ENCODE measurements at places on chromosomes 3 and 15.

- no peak for DNase-seq
Measured at GRCh38 chr3:24310887-24311286, 183.8 kb downstream of the THRB start.

DNA sequence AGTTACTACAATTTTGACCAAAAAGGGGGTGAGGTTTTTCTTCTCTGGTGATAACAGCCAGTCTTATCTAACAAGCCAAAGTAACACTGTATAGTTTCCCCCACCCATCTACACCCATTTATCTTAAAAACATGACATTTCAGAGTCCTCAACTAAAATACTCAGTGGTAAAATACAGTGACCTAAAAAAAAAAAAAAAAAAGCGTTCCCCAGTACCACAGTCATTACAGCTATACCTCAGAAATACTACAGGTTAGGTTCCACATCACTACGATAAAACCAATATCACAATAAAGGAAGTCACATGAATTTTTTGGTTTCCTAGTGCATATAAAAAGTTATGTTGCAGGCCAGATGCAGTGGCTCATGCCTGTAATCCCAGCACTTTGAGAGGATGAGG lies 13.8 kb downstream of the DENND4A start:
- DNase-seq: no peak

GRCh38 chr15:65384895-65385869 lies 7.4 kb upstream of the IGDCC3 start:
- peak; percentile 81 for DNase-seq

- DNase-seq: peak; percentile 42
Measured at GRCh38 chr15:63833021-63833696, 589 bp downstream of the HERC1 start.

GRCh38 chr3:158961911-158962310 lies 160.1 kb downstream of the MFSD1 start:
- peak; percentile 44 for DNase-seq

DNA sequence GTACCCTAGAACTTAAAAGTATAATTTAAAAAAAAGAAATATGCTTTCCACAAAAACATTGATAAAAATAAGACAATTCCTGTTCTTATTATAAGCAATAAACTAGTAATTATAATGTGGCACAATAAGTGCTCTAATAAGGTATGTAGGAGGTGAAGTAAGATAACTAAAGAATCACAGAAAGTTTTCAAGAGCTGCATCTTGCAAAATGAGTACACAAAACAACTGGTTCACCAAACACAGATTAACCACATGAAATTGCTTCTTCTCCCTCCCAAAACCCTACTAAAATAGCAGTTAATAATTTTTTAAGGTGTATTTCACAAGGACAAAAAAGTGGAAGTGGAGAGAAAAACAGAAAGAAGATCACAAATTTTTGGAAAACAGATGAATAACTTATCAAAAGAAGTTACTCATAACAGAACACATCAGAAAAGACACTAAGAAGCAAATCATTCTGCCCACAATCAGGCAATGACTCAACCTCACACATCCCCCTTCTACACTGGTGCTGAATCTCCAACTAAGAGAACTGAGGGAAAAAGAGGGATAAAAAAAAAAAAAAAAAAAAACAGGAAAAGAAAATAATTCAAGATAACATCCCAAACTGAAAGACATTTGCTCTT lies 64.2 kb downstream of the TBC1D5 start:
- peak; percentile 48 for DNase-seq
